Nephron progenitor cell (in vitro differentiated cells): ENCODE measurements at places on chromosomes 2 and 18.

- H3K4me1 ChIP-seq = peaks cover 6% of the 10 kb centered on the region
- no peak overlapping the region for H3K4me3 ChIP-seq
- no peak for DNase-seq
Measured at GRCh38 chr2:102304268-102304667, 7.1 kb upstream of the IL1RL1 start.

DNA sequence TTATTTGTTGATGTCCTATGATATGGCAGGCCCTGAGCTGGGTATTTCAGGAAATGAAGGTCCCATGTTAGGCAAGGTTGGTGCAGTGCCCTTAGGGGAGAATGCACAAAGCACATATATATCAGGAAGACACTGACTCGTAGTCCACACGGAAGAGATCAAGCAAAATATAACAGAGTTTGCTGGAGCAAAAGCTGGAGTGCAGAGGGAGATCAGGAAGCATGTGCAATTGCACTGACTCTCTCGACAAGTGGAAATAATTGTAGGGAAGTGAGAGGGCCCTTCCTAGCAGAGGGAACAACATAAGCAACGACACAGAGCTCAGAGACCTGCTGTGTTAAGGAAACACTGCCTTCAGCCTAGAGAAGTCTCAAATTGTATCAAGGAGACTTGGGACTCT, 4.2 kb downstream of the ZNF385B start:
- H3K27ac ChIP-seq = no peak overlapping the region
- no peak for DNase-seq
- peaks cover 37% of the 10 kb centered on the region for H3K27me3 ChIP-seq
- peaks cover 17% of the 10 kb centered on the region for H3K4me1 ChIP-seq
- H3K36me3 ChIP-seq = no peaks in the 10 kb centered on the region
- no peak overlapping the region for H3K4me3 ChIP-seq

GRCh38 chr2:86764661-86765309, 25.9 kb downstream of the CD8A start:
- peaks cover 36% of the 10 kb centered on the region for H3K36me3 ChIP-seq
- H3K27ac ChIP-seq = no peak overlapping the region
- H3K4me3 ChIP-seq = no peak overlapping the region
- peaks cover 7% of the 10 kb centered on the region for H3K4me1 ChIP-seq
- no peaks in the 10 kb centered on the region for H3K27me3 ChIP-seq

- H3K27ac ChIP-seq = no peak overlapping the region
- H3K4me1 ChIP-seq = peaks cover 56% of the 10 kb centered on the region
- no peaks in the 10 kb centered on the region for H3K27me3 ChIP-seq
- no peak for DNase-seq
- no peaks in the 10 kb centered on the region for H3K36me3 ChIP-seq
Measured at GRCh38 chr2:136253288-136254004, 135.5 kb upstream of the CXCR4 start.

- peaks cover 74% of the 10 kb centered on the region for H3K4me1 ChIP-seq
- peak overlapping the region; percentile 99 for H3K4me3 ChIP-seq
- peaks cover 26% of the 10 kb centered on the region for H3K36me3 ChIP-seq
- H3K27ac ChIP-seq = peak overlapping the region; percentile 64
Measured at GRCh38 chr2:221567809-221568208, 4.3 kb downstream of the EPHA4 start.

GRCh38 chr18:35089382-35089781, 48.2 kb downstream of the MAPRE2 start:
- no peak for DNase-seq
- H3K4me1 ChIP-seq = peaks cover 4% of the 10 kb centered on the region
- peaks cover 18% of the 10 kb centered on the region for H3K36me3 ChIP-seq
- no peak overlapping the region for H3K4me3 ChIP-seq
- no peak overlapping the region for H3K27ac ChIP-seq
- no peaks in the 10 kb centered on the region for H3K27me3 ChIP-seq

GRCh38 chr2:239865059-239865639, 160.0 kb downstream of the NDUFA10 start:
- H3K27me3 ChIP-seq = peaks cover 8% of the 10 kb centered on the region
- no peak overlapping the region for H3K4me3 ChIP-seq
- no peak overlapping the region for H3K27ac ChIP-seq
- no peaks in the 10 kb centered on the region for H3K4me1 ChIP-seq
- no peak for DNase-seq

- peaks cover 97% of the 10 kb centered on the region for H3K36me3 ChIP-seq
- no peaks in the 10 kb centered on the region for H3K4me1 ChIP-seq
- H3K27me3 ChIP-seq = no peaks in the 10 kb centered on the region
- no peak overlapping the region for H3K4me3 ChIP-seq
Measured at GRCh38 chr2:9599430-9599829, 31.4 kb downstream of the YWHAQ start.

- no peaks in the 10 kb centered on the region for H3K27me3 ChIP-seq
- no peak overlapping the region for H3K27ac ChIP-seq
- DNase-seq = no peak
- peaks cover 8% of the 10 kb centered on the region for H3K4me1 ChIP-seq
- H3K4me3 ChIP-seq = no peak overlapping the region
- no peaks in the 10 kb centered on the region for H3K36me3 ChIP-seq
Measured at GRCh38 chr2:64794426-64794995, 140.8 kb upstream of the SERTAD2 start.

DNA sequence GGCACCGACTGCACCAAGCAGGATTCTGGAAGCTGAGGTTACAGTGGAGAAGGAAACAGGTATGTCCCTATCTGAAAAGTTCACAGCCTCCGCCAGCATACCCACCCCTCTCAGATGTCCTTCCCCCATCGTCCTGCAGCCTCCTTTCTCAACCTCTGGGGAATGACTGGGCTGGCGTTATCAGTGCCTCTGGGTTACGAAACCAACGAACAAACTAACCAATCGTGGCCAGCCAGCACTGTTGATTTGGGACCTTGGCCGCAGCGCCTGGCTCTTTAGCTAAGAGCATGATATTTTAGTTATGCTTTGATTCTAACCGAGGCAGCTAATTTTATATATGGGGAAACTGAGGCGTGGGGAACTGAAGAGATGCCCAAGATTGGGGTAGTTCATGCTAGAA, 233.0 kb downstream of the TFCP2L1 start:
- H3K36me3 ChIP-seq = peaks cover 8% of the 10 kb centered on the region
- no peak overlapping the region for H3K4me3 ChIP-seq
- H3K27me3 ChIP-seq = peaks cover 63% of the 10 kb centered on the region
- peaks cover 6% of the 10 kb centered on the region for H3K4me1 ChIP-seq
